ENCODE measurements at places on chromosomes 2 and 18.

GRCh38 chr2:207417301-207417718 lies 112.5 kb upstream of the CREB1 start:
- no peak for DNase-seq

- no peak for DNase-seq
Observed at GRCh38 chr2:161316701-161317100, 8.5 kb downstream of the PSMD14 start.

- no peak for DNase-seq
Observed at GRCh38 chr2:11514081-11514730, 19.6 kb upstream of the GREB1 start.

- peak; percentile 33 for DNase-seq
Observed at GRCh38 chr2:205721057-205721449, 38.8 kb downstream of the NRP2 start.

GRCh38 chr2:101496279-101496678 lies 21.4 kb upstream of the RFX8 start:
- DNase-seq, result no peak

DNA sequence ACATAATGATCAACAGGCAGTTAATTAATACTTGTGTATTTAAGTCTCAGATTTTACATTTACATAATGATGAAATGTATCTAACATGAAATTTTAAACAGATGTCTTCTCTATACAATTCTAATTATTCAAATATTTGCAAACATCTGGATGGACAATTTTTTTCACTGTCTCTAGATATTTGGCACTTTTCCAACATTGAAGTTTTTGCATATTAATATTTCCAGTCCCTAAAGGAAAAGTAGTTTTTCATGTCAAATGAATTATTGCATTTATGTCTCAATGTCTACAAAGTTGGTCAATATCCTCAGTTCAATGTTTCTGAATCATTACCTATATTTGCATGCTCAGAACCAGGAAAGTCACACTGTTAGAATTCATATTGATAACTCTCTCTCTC lies 560.9 kb upstream of the PKDCC start:
- no peak for DNase-seq

DNA sequence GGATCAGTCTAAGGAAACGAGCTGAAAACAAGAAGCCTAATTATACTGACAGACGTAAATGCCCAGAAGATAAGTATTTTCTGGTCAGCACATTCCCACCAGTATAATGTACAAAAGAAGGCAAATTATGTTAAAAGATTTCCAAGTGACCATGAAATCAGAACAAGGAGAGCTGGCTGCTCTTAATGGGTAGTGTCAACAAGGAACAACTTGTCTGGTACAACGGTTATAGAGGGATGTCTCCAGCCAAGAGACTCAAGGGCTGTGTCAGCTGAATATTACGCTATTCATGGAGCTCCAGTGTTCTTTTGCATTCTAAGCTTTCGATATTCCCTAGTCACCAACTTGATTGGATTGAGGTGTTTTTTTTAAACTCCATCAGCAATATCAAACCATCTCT lies 8.6 kb upstream of the L3MBTL4 start:
- DNase-seq, result no peak

GRCh38 chr2:37472959-37473358 lies 128.5 kb downstream of the QPCT start:
- peak; percentile 86 for DNase-seq

DNA sequence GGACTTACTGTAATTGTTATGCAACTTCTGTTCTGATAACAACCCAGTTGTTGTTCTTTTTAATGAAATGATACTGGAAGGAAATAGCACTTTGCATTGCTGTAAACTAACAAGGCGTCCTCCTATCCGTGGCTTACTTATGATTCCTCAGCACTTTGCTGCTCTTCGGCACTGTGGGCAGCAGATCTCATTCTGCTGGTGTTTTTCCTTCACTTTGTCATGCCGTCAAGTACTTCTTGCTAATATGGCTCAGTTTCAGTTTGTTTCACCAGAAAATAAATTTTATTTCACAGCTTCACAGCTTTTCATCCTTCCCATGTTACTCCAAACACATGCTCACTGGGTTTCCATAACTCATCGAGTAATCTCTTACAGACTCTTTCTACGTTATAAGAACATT lies 289.3 kb downstream of the MEIS1 start:
- no peak for DNase-seq

- no peak for DNase-seq
Observed at GRCh38 chr2:112003576-112004252, 51.4 kb upstream of the TMEM87B start.

DNA sequence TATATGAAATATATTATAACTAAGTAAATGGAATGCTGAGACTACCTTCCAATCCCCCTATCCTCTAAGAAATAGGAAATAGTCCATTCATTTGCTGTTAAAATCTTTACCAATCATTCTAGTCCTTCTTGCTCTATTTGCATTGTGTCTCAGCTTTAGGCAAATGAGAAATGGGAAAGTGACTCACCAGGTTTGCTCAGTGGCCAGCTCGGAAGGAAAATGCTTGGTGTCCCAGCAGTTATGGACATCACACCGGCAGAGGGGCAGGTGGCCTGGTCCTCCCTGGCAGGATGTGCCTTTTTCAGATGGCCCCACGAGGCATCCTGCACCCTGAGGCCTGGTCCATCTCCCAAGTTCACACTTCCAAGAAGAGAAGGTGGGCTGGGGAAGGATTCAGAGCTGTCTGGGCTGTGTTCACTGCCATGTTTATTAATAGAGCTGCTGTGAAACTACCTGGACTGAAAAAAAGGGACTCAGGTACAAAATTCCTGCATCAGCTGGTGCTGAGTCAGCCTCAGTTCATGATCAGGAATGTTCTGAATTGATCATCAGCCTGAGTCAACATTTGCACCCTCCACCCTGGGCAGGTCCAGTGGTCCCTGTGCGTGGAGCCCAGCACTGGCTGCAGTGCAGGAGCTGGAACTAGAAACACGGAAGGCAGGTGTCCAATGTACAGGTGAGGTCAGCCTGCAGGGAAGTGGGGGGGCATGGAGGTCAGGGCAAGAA lies 60.1 kb upstream of the ARL4C start:
- DNase-seq, result no peak

- no peak for DNase-seq
Observed at GRCh38 chr18:74529378-74529777, 4.9 kb upstream of the CNDP1 start.

DNA sequence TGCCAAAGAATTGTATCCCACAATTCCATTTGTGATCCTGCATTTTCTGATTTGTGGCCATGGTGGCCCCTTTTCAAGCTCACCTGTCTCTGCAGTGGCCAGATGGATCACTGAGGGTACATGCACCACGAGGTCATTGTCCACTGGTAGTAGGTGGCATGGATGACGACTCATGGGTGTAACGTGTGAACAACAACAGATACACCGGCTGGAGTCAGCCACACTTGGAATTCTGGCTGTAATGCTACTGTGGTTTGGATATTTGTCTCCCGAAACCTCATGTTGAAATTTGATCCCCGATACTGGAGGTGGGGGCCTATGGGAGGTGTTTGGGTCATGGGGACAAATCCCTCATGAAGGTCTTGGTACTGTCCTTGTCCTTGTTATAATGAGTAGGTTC lies 102.2 kb upstream of the TAF1B start:
- DNase-seq, result peak; percentile 26

DNA sequence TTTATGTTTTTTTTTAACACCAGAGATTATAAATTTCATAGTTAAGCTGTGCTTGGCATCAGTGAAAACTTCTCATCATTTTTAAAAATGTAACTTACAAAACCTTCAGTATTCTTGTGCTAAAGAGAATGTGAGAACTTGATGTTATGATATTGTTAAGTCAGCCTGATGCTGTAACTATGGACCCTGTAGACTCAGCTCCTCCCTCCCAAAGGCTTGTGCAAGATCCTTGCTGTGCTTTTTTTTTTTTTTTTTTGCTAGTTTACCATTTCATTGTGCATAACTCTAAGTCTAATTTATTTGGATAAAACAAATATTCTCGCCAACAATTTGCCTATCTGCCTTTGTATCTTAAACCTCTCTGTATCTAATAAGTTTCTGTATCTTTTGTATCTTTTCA lies 12.9 kb upstream of the TFPI start:
- DNase-seq, result peak; percentile 33

GRCh38 chr2:79910643-79911042 lies 393.9 kb downstream of the LRRTM1 start:
- DNase-seq, result peak; percentile 0

- DNase-seq, result no peak
Observed at GRCh38 chr2:58237741-58238140, 3.4 kb downstream of the FANCL start.

GRCh38 chr2:184721881-184722280 lies 123.6 kb downstream of the ZNF804A start:
- DNase-seq, result no peak

- DNase-seq, result peak; percentile 91
Observed at GRCh38 chr18:9814431-9814830, 71.3 kb upstream of the TXNDC2 start.

DNA sequence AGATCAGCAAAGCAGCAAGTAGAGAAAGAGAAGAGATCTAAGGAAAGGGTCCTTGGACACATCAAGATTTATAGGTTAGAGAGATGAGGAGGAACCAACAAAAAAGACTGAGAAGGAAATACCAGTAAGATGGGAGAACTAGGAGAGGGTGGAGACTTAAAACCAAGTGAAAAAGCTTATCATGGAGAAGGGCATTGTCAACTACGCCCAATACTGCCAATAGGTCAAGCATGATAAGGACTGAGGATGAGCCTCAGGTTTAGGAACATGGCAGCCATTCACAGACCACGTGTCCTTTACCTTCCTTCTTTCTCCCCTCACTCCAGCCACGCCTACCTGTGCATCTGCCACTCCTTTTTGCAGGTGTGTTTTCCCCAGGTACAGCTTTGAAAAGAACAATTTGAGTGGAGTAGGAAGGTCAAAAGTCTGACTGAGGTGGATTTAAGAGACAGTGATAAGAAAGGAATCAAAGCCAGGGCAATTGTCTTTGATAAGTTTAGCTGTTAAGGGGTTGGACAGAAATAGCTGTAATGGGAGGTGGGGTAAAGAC lies 238.7 kb downstream of the STK39 start:
- no peak for DNase-seq

DNA sequence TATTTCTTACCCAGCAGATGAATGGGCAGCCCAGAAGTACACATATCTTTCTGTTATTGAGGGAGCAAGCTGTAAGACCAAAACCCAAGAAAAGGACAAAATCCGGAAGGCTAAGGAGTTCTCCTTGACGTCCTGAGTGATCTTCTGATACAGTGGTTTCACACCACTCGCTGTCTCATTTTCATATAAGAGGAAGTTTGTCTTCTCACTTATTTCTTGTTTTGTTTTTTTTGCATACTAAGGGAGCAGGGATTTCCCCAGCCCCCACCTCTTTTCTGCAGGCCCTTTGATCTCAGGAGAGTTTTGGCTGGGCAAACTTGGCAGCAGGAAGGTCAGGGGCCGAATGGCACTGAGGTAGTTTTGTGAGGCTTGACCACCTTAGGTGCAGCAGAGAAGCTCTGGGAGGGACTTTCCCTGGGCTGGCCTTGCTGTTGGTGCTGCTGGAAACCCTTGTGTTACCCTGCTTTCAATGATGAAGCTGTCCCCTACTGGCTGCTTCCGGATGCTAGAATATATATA lies 13.3 kb downstream of the CHRNA1 start:
- DNase-seq, result no peak

GRCh38 chr2:122203523-122203922 lies 448.1 kb downstream of the TSN start:
- peak; percentile 86 for DNase-seq

DNA sequence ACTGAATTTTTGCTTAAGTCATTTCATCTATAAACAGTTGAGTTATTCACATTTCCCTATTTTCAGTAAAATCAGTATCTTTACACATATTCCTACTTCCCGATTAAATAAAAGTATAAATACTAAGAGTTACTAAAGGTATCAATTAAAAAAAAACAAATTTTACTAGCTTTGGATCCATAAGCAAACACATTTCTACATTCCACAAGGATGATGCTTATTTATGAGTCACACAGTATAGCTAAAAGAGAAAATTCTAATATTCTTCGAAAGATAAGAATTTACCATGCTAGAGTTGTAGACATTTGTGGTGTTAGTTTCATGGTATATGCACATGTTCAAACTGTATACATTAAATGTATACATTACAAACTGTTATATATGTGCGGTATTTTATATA lies 23.7 kb downstream of the PGAP1 start:
- DNase-seq, result peak; percentile 15

- DNase-seq, result no peak
Observed at GRCh38 chr2:165240916-165241315, 1.7 kb downstream of the SCN2A start.

DNA sequence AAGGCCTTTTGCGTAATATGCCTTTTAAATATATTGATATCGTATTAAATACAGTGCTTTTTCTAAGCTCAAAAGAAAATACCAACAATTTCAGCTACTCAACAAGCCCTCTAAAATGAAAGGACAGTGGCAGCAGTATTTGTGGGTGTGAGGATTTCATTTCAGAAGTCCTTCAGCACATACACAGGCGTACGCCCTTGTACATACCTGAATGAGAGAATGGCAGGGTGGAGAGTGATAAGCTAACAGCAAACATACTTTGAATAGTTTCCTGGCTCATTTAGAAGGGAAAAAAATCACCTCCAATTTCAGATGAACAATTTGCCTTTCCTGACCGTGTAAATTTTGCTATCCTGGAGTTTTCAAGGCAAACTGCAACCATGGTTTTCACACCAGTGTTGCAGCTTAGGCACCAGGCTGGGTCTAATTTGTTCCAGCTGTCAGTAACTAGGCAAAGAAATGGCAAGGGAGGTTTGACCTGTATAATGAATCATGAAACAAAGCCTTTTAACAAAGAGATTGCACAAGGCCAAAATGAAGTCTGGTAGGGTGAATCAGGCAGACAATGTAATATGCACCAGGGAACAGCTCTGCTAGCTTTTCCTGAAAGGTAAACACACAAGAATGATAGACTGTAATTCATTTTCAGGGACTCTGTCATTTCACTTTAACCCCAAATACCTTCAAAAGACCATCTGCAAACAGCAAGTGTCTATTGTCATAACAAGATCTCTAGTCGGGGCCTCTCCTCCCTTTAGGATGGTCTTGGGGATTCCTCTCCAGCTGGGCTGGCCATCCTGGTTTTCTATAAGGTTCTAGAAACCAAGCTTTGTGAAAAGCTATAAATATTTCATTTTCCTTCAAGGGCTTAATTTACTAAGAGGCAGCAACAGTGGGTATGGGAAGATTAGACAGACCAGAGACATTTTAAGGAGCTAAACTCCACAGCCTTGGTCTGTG lies 11.5 kb downstream of the ANKRD29 start:
- DNase-seq, result peak; percentile 74

DNA sequence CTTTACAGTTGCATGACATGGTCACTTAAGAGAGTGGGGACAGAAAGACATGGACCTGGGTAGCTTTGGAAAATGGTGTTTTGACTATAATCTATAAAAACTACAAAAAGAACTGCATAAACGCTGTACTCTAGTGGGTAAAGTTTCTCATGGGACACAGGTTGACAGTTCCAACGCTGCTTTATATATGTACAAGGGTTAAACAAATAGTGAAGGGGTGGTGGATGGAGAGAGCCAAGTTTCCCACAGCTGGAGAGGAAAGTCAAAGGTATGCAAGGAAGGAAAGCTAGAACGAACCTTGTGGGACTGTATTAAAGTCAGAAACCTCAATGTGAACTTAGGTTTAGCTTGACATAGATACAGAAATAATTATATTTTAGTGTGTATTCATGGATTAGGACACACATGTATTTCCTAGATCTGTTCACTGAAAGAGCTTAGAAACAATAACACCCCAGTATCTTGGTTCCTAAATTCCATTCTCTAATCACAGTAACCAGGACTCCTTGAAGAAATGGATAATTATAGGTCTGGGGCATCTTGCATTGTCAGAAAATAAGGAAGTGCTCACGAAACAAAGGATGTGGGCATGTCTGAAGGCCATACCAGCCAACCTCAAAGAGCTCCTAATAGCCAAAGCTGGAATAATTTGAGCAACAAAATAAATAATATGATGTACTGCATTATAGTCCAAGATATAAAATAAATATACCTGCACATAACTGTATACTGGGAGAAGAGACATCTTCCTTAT lies 28.8 kb downstream of the TANC1 start:
- no peak for DNase-seq
